NB4 (cell line): ENCODE measurements at places on chromosomes 3 and 15.
A peak's percentile ranks its signal among the peaks of the same experiment; 100 is the strongest.

GRCh38 chr3:194840661-194841514 lies 155.2 kb downstream of the FAM43A start:
- peak; percentile 55 for DNase-seq

DNA sequence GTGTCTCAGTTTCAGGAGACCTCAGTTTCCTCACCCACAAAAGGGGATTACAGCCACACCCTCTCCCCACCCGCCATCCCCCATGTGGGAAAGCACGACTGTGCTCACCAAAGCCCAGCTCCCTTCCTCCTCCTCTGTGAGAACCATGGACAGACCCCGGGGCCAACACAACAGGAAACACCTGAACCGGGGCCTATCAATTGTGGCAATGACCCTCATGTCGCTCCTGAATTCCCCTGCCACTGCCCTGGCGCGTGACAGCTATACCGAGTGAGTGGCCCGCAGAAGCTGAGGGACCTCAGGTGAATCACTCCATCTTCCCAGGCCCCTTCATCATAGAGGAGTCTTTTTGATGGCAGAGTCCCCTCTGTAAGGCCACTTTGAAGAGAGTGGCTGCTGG lies 28.6 kb downstream of the PLEKHO2 start:
- no peak for DNase-seq

DNA sequence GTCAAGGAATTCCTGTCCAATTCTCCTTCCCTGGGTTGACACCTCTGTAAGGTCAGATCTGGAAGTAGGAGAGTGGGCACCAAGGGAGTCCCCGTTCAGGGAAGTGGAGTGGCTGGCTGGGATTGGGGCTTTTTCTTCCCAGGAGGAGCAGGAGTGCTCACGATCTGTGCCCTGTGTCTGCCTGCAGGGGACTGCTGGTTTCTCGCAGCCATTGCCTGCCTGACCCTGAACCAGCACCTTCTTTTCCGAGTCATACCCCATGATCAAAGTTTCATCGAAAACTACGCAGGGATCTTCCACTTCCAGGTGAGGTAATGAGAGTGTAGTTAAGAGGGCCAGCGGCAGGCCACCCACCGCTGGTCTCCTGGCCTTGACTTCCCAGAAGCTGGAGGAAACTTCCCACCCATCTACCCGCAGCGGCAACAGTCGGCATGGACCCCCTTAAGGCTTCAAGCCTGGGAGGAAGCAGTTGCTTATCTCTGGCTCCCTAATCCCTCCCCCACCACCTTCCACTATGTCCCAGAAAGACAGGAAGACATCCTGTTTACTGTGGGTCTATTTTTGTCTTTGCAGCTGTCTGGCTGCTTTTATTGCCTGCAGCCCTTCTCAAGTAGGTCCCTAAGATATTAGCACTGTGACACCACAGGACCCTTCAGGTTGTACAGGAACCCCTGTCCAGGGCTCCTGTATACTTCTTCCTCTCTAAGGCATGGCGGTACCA lies 26.8 kb downstream of the CAPN3 start:
- DNase-seq = no peak

GRCh38 chr3:32160706-32161214 lies 54.3 kb downstream of the GPD1L start:
- DNase-seq = no peak

- DNase-seq = no peak
Observed at GRCh38 chr3:146747928-146748327, 142.8 kb upstream of the PLSCR5 start.

- no peak for DNase-seq
Observed at GRCh38 chr15:40449275-40449674, 8.5 kb downstream of the BAHD1 start.

- DNase-seq = peak; percentile 80
Observed at GRCh38 chr3:60992395-60992794, 258.9 kb downstream of the FHIT start.

DNA sequence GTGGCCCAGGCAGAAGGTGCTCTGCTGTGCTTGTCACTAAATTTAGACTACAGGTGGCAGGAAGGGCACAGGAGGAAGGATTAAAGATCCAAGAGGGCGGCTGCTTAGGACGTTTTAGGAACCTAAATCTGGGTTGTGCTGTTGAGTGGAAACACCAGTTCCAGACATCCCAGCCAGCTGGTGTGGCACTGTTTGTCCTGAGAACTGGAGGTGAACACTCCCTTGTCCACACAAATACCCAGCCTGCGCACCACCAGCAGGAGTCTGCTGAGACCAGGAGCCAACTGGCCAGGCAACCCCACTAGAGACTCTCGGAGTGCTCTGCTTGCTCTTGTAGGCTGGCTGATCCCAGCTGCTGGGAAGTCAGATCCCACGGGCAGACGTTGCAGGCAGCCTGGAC lies 30.3 kb upstream of the UACA start:
- no peak for DNase-seq

GRCh38 chr3:31836131-31837075 lies 144.7 kb downstream of the OSBPL10 start:
- DNase-seq = no peak

DNA sequence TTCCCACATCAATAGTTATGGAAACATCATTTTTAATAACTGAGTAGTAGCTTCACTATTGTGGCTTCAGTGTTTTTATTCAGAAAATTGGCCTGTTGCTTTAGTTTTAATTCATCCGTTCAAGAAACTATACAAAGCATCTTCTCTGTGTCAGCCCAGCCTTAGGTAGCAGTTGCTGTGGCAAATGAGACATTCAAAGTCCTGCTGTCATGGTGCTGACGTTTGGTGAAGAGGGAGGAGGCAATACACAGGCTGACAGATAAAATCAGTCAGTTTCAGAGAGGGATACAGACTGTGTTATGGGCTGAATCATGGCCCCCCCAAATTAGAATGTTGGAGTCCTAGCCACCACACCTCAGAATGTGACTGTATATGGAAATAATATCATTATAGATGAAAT lies 56.5 kb downstream of the SLC7A14 start:
- DNase-seq = no peak

GRCh38 chr3:127014536-127015281 lies 31.8 kb downstream of the PLXNA1 start:
- DNase-seq = no peak

GRCh38 chr3:141360888-141361598 lies 7.3 kb upstream of the ZBTB38 start:
- DNase-seq = peak; percentile 42

GRCh38 chr15:78978601-78979179 lies 33.8 kb upstream of the CTSH start:
- DNase-seq = no peak

- DNase-seq = no peak
Observed at GRCh38 chr3:195838714-195839113, 27.0 kb upstream of the MUC4 start.

DNA sequence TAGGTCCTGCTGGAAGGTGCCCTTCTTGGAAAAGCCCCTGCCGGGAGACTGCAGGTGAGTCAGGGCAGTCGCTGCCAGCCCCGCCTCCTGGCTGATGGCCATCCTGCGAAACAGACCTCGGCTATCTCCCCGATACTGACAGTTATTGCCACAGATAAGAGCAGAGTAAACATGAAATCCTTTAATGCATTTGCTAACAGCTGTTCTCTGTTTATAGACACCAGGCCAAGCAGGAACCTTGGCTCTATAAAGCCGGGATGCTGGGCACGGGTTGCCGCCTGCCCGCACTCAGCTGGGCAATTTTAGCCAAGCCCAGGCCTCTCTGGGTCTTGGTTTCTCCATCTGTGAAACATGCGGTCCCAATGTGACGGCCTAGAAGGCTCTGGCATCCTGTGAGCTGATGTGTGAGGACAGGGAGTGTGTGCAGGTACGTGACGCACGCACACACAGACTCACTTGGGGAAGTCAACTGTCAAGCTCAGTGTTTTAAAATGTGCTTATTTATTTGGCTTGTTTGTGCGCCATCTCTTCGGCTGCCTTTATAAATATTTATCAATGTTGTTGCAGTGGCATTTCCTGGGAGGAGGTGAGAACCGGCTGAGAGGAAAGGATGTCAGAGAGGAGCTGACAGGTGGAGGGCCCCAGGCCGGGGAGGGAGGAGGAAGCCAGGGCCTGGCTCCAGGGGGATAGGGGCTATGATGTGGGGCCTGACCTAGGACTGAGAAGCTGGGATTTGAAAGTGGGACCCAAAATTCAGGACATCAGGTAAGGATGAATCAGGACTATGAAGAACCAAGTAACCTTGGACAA lies 50.8 kb upstream of the PRR23E start:
- DNase-seq = no peak

GRCh38 chr15:88878720-88879184 lies 16.6 kb downstream of the HAPLN3 start:
- peak; percentile 74 for DNase-seq

GRCh38 chr3:63202529-63202928 lies 75.6 kb upstream of the SYNPR start:
- DNase-seq = no peak

GRCh38 chr3:111864821-111865656 lies 6.0 kb downstream of the PHLDB2 start:
- DNase-seq = no peak

DNA sequence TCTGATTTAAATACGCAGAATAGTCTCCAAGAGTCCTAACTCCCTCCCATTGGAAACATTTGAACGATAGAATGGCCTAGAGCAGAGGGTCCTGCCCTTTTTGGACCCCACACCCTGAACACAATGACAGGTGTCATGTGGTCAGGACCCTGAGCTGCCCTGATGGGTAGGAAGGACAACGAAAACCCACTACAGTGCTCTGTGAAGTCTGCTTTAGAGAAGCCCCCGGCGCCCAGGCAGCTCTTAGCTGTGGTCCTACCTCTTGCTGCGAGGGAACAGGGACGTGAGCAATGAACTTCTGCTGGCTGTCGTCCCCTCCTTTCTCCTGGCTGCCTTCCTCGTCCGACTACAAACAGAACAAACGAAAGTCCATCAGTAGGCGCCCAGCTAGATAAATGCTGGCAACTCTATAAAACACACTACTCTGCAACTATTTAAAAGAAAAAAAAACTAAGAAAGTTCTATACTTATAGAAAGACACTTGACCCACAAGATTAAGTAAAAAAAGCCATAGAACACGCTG lies 8.7 kb upstream of the RAB43 start:
- DNase-seq = no peak

GRCh38 chr3:53846134-53846850 lies at the start of the genes CHDH and IL17RB:
Gene CHDH, minus strand, starts transcription at chr3:53846419. Its CDS starts 22,411 bp downstream, at chr3:53824008.
Gene IL17RB, plus strand, starts transcription at chr3:53846568. Its CDS starts 21 bp downstream, at chr3:53846589.
- no peak for DNase-seq

GRCh38 chr3:73071952-73072351 lies 10.5 kb downstream of the EBLN2 start:
- DNase-seq = no peak

GRCh38 chr3:131714585-131715220 lies 211.9 kb upstream of the MRPL3 start:
- no peak for DNase-seq

- peak; percentile 64 for DNase-seq
Observed at GRCh38 chr3:128369881-128370642, 96.6 kb downstream of the DNAJB8 start.

GRCh38 chr3:27072810-27073651 lies 296.2 kb downstream of the NEK10 start:
- no peak for DNase-seq

GRCh38 chr3:134359121-134360010 lies 14.9 kb downstream of the AMOTL2 start:
- no peak for DNase-seq

- no peak for DNase-seq
Observed at GRCh38 chr15:49179433-49180190, 9.6 kb downstream of the GALK2 start.

DNA sequence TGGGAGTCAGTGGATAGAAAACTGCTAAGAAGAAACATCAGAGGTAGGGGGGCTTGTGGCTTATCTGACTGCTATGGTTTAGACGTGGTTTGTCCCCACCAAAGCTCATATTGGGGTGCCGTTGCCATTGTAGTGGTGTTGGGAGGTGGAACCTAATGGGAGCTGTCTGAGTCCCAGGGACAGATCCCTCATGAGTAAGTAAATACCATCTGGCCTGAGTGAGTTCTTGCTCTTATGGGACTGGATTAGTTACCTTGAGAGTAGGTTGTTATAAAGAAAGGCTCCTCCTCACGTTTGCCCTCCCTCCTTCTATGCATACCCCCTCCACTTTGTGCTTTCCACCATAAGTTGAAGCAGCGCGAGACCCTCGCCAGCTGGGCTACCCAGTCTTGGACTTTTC lies 53.4 kb upstream of the VILL start:
- DNase-seq = no peak

- DNase-seq = peak; percentile 90
Observed at GRCh38 chr15:96042734-96043224, 287.7 kb upstream of the NR2F2 start.

GRCh38 chr3:142279965-142280590 lies 54.7 kb upstream of the GK5 start:
- DNase-seq = peak; percentile 87

DNA sequence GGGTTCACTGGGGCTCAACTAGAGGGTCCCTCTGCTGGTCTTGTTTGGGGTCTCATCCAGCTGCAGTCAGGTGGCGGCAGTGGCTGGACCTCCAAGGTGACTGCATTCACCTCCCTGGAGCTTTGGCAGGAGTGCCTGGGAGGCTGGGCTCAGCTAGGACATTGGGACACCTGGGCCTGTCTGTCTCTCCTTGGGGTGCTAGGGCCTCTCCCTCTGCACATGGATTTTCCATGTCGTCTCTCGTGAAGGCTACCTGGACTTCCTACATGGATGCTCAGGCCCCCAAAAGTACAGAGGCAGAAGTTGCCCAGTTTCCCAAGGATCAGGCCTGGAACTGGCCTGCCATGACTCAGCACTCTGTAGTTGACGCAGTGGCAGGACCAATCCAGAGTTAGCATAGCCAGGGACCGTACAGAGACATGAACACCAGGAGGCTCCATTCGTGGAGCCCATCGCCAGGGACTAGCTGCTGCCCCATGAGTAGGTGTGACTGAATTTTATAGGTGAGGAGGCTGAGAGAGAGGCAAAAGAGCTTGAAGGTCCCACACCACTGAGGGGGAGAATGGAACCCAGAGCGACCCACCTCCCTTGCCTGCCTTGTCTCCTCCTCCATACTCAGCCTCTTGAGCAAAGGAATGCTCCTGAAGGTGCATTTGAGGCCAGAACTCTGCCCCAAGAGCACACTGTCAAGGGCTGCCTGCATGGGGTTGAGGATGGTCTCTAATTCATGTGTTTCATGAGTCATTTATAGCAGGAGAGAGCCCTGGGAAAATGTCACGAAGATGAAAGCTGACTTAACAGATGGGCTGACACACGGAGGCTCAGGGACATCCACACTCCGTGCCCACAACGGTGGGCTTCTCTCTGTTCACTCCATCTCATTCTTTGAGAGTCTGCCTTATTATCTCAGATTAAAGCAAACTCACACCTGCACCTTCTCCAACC lies 13.0 kb upstream of the ALDH1A3 start:
- no peak for DNase-seq

DNA sequence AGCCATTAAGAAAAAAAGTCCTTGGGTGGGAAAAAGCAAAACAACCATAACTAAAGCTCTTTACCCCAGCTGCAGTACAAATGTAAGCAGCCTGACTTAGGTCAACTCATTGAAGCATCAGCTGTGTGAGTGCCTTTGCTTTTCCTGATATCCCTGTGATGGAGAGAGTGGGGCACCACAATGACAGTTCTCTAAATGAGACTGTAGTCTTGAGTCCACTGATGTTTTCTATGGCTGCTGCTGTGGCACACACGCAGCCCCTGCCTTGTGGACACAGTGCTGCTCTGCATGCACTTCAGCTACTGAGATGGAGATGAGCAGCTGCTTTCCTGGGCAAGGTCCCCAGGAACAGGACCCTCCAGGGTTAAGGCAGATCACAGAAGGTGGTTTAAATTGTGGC lies 173.2 kb downstream of the KCNAB1 start:
- no peak for DNase-seq
